Lung microvascular endothelial cell (primary cell): ENCODE measurements at places on chromosomes 2 and 18. TPM values are rescaled to one million over a fixed set of nuclear protein-coding genes. Genes with fewer than 3 reads are reported as not detected.

C2orf15 gene
- total RNA-seq, result 0.20 and 0.22 TPM in 2 replicates

NAT8 gene
- not detected in 2 replicates for total RNA-seq

KCNIP3 gene
- total RNA-seq, result under 0.01 TPM in 1 of 2 replicates, not detected in the other

ZSWIM2 gene
- not detected in 2 replicates for total RNA-seq

SNORC gene
- under 0.01 and 0.40 TPM in 2 replicates for total RNA-seq

GNAL gene
- total RNA-seq, result under 0.01 and 0.22 TPM in 2 replicates

DSG4 gene
- not detected in 2 replicates for total RNA-seq

PRKAG3 gene
- total RNA-seq, result not detected in 2 replicates

GTF3C2 gene
- 18.7 and 20.4 TPM in 2 replicates for total RNA-seq

OSR1 gene
- 0.65 and 1.6 TPM in 2 replicates for total RNA-seq

KDSR gene
- 10.7 and 17.7 TPM in 2 replicates for total RNA-seq

ATF2 gene
- 26.6 and 44.4 TPM in 2 replicates for total RNA-seq

PSD4 gene
- total RNA-seq, result 0.44 and 1.2 TPM in 2 replicates

DTYMK gene
- total RNA-seq, result 22.0 and 30.3 TPM in 2 replicates

LYG2 gene
- total RNA-seq, result not detected in 2 replicates

LAMA3 gene
- total RNA-seq, result 2.4 and 2.8 TPM in 2 replicates

MYO7B gene
- under 0.01 TPM in 2 replicates for total RNA-seq

ATP6V1B1 gene
- total RNA-seq, result not detected in 2 replicates

MC2R gene
- total RNA-seq, result not detected in 2 replicates

MLPH gene
- 0.20 and 0.22 TPM in 2 replicates for total RNA-seq

OR6B2 gene
- not detected in 2 replicates for total RNA-seq

FAM110C gene
- total RNA-seq, result under 0.01 and 0.44 TPM in 2 replicates

LOXL3 gene
- 0.65 and 1.2 TPM in 2 replicates for total RNA-seq

ARHGAP15 gene
- total RNA-seq, result not detected in 2 replicates

TLX2 gene
- not detected in 2 replicates for total RNA-seq

TBR1 gene
- under 0.01 TPM in 1 of 2 replicates, not detected in the other for total RNA-seq

GDF7 gene
- 2.8 and 19.6 TPM in 2 replicates for total RNA-seq

CYTIP gene
- total RNA-seq, result not detected in 2 replicates

NTSR2 gene
- not detected in 2 replicates for total RNA-seq

DSC3 gene
- total RNA-seq, result under 0.01 and 0.22 TPM in 2 replicates

SETBP1 gene
- 1.1 and 1.6 TPM in 2 replicates for total RNA-seq

CIDEA gene
- total RNA-seq, result 1.7 TPM in 1 of 2 replicates, not detected in the other

PFN4 gene
- total RNA-seq, result under 0.01 and 0.20 TPM in 2 replicates

STARD6 gene
- 0.20 TPM in 1 of 2 replicates, not detected in the other for total RNA-seq

ZNF892 gene
- total RNA-seq, result 4.4 and 4.8 TPM in 2 replicates

L3MBTL4 gene
- total RNA-seq, result 2.8 and 15.9 TPM in 2 replicates

PTPRN gene
- total RNA-seq, result not detected in 2 replicates

CTNNA2 gene
- total RNA-seq, result not detected in 2 replicates

NXPH2 gene
- not detected in 2 replicates for total RNA-seq

LRRFIP1 gene
- 89.3 and 96.1 TPM in 2 replicates for total RNA-seq

RAPGEF4 gene
- 13.9 and 17.3 TPM in 2 replicates for total RNA-seq

C2orf81 gene
- under 0.01 TPM in 1 of 2 replicates, not detected in the other for total RNA-seq

C2orf72 gene
- total RNA-seq, result 2.0 and 3.4 TPM in 2 replicates

RAB27B gene
- under 0.01 TPM in 1 of 2 replicates, not detected in the other for total RNA-seq

RGPD3 gene
- under 0.01 TPM in 2 replicates for total RNA-seq

RAB6D gene
- not detected in 2 replicates for total RNA-seq

PID1 gene
- total RNA-seq, result under 0.01 and 0.20 TPM in 2 replicates

LIMS3 gene
- total RNA-seq, result 5.4 and 15.5 TPM in 2 replicates

HOXD11 gene
- not detected in 2 replicates for total RNA-seq

ANKRD29 gene
- total RNA-seq, result 0.65 and 0.79 TPM in 2 replicates

RFX8 gene
- total RNA-seq, result 0.22 TPM in 1 of 2 replicates, not detected in the other

FBXO48 gene
- total RNA-seq, result 0.20 and 0.22 TPM in 2 replicates

CFAP65 gene
- not detected in 2 replicates for total RNA-seq
